ENCODE measurements at places on chromosomes 2 and 18. TPM values are rescaled to one million over a fixed set of nuclear protein-coding genes. Genes with fewer than 3 reads are reported as not detected.

ICOS gene
- not detected for total RNA-seq

GAREM1 gene
- total RNA-seq: 1.2 TPM

CDCA7 gene
- total RNA-seq: 3.0 TPM

DCC gene
- total RNA-seq: not detected

RNF138 gene
- total RNA-seq: 14.4 TPM

POU3F3 gene
- total RNA-seq: not detected

FBXO36 gene
- 2.3 TPM for total RNA-seq
